ENCODE measurements at places on chromosomes 11 and 22.

- DNase-seq: no peak
Measured at GRCh38 chr11:93504110-93505095, 38.8 kb downstream of the SMCO4 start.

DNA sequence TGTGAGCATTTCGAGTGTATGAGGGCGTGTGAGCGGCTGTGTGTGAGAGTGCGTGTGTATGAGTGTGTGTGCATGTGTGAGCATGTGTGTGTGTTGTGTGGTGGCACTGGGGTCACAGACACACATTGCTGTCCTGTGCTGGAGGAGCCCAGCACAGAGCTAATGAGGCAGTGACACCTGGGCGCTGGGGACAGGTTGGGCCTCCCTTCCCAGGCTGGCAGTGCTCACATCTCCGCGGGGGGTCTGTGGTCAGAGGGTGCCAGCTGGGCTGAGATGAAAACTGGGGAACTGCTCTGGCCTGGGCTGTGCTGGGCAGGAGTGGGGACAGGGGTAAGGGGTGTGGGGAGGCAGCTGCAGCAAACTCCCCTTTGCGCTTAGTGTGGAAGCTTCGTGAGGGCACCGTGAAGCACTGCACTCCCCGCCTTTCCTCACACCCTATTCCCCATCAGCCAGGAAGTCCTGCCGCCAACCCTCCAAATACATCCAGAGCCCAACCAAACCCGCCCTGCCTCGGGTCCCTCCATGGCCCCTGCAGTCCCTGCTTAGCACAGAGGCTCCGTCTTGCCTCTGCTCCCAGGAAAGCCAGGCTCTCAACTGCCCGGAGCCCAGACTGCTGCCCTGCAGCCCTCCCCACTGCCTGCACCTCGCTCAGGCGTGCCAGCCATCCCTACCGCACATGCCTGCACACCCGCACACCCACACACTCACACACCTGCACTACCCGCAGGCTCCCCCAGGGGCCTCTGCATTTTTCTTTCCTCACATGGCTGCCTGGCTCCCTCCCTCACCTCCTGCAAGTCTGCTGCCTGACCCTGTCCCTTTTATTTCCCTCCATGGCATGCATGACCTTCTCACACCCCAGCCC lies 62.0 kb upstream of the THY1 start:
- no peak for DNase-seq

DNA sequence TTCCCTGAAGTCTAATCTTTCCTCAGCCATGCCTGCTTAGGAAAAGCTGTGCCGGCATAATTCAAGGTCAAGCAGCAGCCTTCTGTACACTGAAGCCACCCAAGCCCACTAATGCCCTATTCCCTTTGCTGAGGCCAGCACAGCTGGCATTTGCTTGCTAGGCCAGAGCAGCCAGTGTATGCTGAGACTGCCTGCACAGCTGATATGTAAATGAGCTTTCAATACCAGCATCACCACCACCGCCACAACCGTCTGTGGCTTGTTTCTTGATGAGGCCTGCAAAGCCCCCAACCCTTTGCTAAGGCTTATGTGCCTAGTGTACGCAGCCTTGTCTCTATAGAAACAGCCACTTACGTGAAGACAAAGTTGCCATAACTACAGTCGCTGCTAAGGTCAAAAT lies 56.3 kb upstream of the TNRC6B start:
- DNase-seq: no peak

DNA sequence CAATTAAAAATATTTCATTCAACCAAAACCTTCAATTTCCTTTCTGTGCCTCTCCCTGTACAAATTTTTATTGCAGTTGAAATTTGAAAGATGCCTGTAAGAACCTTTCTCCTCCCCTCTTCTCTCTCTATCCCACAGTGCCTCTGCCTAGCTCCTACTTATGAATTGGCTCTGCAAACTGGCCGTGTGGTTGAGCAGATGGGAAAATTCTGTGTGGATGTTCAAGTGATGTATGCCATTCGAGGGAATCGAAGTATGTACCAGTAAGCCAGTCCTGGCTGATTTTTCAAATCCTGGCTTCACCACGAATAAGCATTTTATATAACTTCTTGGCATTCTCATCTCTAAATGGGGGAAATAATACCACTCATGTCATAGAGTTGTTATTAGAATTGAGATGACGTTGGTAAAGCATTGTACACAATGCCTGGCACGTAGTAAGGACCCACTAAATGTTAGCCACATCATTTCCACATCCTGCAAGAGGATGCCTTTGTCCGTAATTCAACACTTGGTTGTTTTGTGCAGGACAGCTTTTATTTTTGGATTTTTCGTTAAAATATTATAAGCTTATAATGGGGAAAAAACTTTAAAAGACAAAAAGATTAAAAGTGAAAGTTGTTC lies 6.0 kb downstream of the DDX25 start:
- DNase-seq: no peak

- DNase-seq: no peak
Measured at GRCh38 chr11:70542811-70543210, 144.5 kb downstream of the CTTN start.

- DNase-seq: no peak
Measured at GRCh38 chr22:28741200-28741784, 328 bp downstream of the CHEK2 start.

- no peak for DNase-seq
Measured at GRCh38 chr11:9982127-9982795, 311.8 kb downstream of the SBF2 start.

- DNase-seq: no peak
Measured at GRCh38 chr11:113505541-113506375, 30.6 kb upstream of the DRD2 start.

GRCh38 chr11:78615724-78616123 lies 41.1 kb upstream of the NARS2 start:
- no peak for DNase-seq

DNA sequence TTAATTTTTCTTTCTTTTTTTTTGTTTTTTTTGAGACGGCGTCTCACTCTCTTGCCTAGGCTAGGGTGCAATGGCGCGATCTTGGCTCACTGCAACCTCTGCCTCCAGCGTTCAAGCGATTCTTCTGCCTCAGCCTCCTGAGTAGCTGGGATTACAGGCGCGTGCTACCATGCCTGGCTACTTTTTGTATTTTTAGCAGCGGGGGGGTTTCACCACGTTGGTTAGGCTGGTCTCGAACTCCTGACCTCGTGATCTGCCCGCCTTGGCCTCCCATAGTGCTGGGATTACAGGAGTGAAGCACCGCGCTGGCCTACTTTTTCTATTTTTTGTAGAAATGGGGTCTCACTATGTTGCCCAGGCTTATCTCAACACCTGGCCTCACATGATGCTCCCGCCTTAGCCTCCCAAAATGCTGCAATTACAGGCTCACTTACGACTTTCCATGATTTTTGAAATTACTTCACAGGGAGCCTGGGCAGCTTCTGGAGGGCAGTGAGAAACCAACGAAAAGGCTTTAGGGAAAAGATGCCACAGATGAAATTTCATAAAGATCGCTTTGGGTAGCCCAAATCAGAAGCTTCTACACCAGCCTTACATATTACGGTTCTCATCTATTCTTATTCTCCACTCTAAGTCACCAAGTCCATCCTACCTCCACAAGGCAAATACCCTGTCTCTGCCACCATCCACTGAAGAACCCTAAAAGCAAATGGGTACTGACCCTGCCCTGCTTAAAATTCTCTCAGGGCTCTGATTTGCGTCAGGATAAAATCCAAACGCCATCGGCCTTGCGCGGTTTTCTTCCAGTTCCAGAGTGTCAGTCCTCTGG lies 866 bp upstream of the RRM1 start:
- DNase-seq: no peak

- no peak for DNase-seq
Measured at GRCh38 chr11:20090654-20091374, 69.5 kb downstream of the DBX1 start.

GRCh38 chr22:49790912-49791311 lies 36.8 kb downstream of the BRD1 start:
- no peak for DNase-seq

DNA sequence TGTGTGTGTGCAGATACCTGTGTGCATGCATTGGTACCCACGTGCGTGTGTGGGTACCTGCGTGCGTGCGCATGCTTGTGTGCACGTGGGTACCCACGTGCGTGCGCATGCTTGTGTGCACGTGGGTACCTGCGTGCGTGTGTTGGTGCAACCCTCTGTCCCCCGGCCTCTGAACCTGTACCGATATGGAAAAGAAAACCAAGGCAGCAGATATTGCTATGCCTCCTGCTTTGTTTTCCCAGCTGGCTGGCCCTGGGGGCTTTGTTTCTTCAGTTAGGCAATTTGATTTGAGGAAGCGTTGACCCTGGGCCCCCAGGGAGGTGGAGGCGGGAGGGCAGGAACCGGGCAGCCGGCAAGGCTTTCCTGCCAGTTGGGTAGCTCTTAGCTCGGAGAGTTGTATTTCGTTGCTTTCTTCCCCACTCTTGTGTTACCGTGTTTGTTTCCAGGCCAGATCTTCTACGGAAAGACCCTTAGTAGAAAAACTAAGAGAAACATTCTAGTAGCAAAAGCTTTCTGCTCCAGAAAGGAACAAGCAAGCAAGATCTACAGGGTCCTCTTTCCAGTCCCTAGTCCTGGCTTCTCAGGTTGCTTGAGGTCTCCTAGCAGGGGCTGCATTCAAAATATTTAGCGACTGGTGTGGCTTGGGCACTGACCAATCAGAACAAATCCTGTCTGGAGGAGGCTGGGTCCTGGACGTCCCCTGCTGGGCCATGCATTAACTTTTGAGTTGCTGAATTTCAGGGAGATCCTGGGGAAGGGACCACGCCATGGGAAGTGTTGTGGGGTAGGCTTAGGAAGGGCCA lies 26.3 kb upstream of the SORL1-AS1 start:
- no peak for DNase-seq

GRCh38 chr11:90453525-90453924 lies 230.7 kb upstream of the CHORDC1 start:
- no peak for DNase-seq

DNA sequence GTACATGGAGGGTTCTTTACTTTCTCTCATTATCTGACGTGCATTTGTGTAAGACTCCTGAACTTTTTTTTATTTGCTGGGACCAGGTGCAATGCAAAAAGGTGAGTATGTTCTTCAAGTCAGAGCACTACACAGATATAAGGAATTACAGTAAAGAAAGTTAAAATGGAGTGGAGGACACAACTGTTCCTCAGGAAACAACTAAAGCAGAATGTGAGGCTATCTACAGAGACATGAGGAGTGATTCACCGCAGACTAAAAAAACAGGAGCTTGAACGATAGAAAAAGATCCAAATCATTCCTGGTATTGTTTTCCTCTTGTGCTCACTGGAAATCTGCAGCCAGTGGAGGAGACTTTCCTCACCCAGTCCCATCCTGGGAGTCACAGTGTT lies 106.2 kb downstream of the ABTB2 start:
- no peak for DNase-seq

DNA sequence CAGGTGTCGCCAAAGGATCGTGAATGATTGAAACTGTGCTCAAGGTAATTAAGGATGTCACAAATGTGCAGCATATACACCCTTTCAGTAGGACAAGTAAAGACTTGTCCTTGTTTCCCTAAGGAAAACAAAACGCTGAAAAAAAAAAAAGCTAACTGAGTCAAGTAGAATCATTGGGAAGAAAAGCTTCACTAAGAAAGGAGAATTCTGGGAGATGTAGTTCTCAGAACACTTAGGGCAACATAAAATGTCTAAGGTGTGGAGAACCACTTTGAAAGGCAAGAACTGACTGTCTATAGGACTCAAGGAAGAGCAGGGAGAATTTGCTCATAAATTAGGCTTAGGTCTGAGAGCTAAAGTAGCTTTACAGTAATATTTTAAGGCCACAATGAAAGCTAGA lies 2.9 kb upstream of the OR5T1 start:
- DNase-seq: no peak

DNA sequence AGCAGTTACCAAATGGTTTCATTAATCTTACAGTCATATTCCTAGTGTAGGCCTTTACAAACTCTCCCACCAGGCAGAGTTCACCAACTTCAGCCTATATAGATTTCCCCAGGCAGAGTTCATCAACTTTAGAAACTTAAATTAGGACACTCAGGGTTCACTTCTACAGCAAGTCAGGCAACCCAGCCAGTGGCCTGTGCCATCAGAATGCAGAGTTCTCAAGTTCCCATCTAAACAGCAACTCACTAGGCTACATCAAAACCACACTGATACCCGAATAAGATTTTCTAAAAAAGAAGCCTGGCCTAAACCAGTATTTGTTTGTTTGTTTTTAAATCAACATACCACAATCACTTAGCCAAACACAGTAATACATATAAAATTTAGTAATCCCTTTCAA lies 33.7 kb downstream of the PICALM start:
- no peak for DNase-seq

DNA sequence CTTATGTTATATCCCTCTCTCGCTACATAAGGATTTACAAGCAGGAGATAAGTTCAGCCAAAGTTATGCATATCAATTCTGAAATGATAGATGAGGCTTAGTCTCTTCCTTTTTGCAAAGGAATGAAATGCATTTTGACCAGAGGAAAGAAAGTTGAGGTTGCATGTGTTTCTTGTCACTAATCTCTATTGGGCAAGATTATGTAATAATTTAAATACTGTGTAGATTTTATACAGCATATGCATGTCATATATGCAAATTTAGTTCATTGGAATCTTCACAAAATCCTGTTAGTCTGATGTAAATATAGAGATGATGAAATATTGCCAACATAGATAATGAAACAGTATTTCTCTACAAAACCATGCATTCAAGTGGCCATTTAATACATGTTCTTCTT lies 858.7 kb upstream of the RAG2 start:
- DNase-seq: no peak

- DNase-seq: no peak
Measured at GRCh38 chr11:64778223-64778472, 194 bp downstream of the SF1 start.
